Naive thymus-derived CD4-positive, alpha-beta T cell (primary cell): ENCODE measurements at places on chromosomes 5 and 9. TPM values are rescaled to one million over a fixed set of nuclear protein-coding genes. Genes with fewer than 3 reads are reported as not detected.

Gene TRIM7
- 3.6 TPM for total RNA-seq

Gene XPA
- total RNA-seq: 23.2 TPM

Gene MED7
- total RNA-seq: 5.8 TPM

- no peak for DNase-seq
These were observed 82.9 kb downstream of the ISOC1 start for GRCh38 chr5:129177451-129177850.

- DNase-seq: no peak
These were observed 147.7 kb downstream of the BARX1 start for GRCh38 chr9:93807166-93808074.

- no peak for DNase-seq
These were observed 68.9 kb upstream of the SARDH start for GRCh38 chr9:133807037-133807436.

DNA sequence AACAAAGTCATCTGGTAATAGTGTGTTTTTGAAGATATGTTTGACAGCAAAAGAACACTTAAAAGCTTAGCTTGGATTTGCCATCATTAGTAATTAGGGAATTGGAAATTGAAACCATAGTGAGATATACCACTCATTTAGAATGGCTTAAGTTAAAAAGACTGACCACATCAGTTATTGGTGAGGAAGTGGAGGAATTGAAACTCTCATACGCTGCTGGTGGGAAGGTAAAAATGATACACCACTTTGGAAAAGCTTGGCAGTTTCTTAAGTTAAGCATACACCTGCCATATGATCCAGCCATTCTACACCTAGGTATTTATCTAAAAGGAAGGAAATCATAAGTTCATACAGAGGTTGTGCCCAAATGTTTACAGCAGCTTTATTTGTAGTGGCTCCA is 213.2 kb downstream of the TRIO start:
- no peak for DNase-seq
